ENCODE measurements at places on chromosomes 13 and 19.
A peak's percentile ranks its signal among the peaks of the same experiment; 100 is the strongest.

DNA sequence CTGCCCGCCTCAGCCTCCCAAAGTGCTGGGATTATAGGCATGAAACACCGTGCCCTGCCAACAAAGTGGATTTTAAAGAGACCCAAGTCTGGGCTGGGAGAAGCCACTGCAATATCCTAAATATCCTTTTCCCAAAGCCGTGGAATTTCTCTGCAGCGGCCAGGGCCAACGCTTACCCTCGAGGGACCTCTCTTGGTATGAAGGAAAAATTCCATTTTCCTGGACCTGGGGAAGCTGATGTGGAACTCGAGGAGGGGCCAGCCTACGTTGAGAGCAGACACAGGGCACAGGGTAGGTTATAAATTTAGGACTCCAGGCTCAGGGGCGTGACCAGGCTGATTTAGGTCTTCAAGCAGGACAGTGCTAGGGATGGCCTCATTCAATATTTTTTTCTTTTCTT, 17.7 kb upstream of the UPF1 start:
- no peak for DNase-seq

GRCh38 chr13:31880851-31881494, 141.6 kb downstream of the RXFP2 start:
- DNase-seq, result no peak

DNA sequence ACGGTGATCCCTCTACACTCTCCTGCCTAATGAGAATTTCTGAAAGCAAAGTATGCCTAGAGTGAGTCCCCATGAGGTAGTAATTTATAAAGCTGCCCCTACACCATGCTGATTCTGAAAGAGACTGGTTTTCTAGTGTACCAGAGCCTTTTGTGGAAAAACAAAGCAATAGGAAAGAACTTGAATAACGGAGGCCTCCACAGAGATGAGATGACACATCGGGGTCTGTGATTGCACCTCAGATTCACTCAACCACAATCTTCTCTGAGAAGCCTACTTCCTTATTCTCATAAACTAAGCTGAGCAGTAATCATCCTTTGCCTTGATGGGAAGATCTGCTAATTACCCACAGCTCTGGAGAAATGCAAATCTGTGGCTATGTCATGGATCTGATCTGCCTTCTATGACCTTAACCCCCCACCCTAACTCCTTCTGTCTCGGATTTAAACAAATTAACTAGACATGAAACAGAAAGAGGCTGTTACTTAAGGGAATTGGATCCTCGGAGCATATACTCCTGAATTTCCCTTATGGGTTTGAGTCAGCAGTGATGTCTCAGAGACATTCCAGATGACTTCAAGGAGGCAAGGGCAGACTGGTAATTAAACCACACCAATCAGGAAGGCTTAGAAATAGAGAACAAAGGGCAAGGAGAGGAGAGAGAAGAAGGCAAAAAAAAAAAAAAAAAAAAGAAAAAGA, 128.0 kb downstream of the DCT start:
- DNase-seq, result no peak

- DNase-seq, result no peak
Measured at GRCh38 chr13:76160961-76161925, 525.1 kb downstream of the LMO7 start.

- no peak for DNase-seq
Measured at GRCh38 chr19:50489461-50490011, 12.9 kb upstream of the GARIN5A start.

DNA sequence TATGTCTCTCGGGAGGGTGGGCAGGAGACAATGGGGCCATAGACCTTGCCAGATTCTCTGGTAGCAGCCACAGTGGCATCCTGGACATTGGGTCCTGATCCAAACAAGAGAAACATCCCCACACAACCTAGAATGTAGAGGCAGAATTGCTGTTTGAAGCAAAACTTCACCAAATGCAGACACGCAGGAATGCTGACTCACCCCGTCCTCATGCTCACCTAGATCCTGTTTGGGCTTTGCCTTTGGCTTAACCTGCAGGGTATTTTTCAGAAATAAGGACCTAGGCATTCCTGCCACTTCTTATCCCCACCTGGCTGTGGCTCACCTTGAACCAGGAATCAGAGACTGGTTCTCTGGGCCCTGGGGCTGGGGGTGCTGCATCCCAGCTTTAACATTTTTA, 7.3 kb downstream of the TBC1D17 start:
- DNase-seq, result no peak

- no peak for DNase-seq
Measured at GRCh38 chr19:2567580-2567979, 91.7 kb downstream of the GADD45B start.

DNA sequence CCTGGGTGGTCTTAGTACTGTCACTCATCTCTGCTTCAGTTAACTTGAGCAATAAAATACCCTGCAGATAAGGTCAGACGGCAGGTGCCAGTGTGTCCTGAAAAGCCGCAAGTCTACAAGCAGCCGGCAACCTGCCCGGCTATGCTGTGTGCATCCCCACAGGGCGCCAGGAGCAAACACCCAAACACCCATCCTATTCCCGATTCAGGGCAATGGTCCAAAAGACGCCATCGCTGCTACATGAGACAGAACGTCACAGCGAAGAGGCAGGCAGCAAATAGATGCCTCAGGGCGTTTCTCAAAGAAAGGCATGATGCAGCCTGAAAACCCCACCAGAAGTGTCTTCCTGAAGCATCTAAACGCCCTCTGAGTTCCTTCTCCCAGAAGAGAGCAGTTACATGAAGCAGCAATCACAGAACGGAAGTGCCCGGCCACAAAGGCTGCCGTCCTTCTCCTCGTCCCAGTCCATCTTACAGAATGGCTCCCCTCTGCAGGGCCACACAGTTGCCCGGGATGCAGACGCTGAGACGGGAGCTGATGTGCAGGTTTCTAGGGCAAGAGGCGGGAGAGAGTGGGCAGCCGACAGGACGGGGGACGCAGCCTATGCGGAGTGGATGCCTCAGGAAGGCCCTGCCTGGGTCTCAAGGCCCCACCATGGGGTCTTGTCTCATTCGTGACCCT, 35.1 kb downstream of the RASA3 start:
- no peak for DNase-seq

DNA sequence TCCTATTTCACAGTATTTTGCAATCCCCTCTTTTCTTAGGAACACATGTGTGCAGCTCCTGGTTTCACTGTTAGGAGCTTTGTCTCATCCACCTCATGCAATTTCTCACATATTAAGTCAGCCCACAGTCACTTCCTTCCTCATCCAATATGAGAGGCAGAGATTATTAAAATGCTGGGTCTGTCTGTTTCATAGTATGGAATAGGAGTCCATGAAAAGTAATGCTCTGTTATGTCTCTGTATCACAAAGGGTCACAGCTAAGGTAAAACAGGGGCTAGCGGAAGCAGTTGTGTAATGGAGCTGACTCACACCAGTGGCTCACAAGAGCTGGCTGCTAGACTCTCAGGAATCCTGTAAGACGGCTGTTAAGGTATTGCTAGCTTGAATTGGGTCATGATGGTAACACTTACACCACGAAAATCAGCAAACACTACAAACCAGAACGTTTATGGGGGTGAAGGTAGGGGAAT, 216.5 kb downstream of the EFNB2 start:
- no peak for DNase-seq

- no peak for DNase-seq
Measured at GRCh38 chr13:99399623-99399974, 92.4 kb upstream of the GPR183 start.

DNA sequence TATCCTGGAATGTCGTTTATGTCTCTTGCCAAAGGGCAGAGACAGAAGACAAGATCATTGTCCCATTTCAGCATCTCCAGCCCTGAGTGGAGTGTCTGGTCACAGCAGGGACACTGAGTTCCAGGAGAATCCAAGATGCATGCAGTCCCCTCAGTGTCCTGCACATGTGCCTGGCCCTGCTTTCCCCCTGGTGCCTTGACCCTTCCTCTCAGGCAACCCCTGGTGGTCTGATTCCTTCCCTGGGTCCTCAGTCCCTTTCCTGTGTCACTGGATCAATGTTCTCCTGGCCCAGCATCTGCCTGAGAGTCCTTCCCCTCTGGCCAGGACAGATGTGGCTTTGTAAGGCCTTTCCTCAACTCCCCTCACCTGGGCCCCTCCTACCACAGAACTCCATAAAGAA, 9.0 kb downstream of the CEACAM21 start:
- no peak for DNase-seq

DNA sequence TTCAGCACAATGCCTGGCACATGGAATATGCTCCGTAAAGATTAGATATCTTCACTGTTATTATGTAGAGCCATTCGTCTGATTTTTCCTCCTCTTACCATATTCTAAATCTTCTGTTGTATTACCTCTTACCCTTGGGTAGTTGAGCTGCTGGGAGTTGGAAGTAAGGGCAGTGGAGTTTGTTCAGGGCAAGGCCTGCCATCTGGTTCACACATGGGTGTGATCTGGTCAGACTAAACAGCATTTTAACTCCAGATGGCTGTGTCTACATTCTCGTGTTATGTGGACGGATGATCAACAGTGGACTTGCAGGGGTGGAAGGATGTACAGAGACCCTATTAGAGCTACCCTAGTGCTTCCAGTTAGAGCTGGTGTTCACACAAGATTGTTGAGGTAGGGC, 164.9 kb downstream of the ZIC5 start:
- no peak for DNase-seq

- peak; percentile 85 for DNase-seq
Measured at GRCh38 chr19:51158474-51159129, 16.5 kb downstream of the SIGLEC7 start.

DNA sequence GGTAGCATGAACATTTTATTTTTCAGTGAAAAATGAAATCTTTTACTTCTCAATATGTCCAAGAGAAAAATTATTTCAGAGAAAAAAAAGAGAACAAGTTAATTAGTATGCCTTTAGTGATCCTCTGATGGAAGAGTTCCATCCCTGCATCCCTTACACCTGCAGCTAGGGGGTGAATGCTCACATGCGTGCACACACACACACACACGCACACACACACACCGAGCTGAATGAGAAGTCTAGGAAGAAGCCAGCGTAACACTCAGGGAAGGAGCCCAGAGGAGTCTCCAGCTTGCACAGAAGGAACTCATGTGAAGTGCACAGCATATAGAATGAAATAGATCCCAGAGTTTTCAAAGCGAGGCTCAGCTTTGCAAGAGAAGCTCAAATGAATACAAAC, 510.5 kb downstream of the IRS2 start:
- no peak for DNase-seq

- DNase-seq, result no peak
Measured at GRCh38 chr19:48614436-48615230, at the start of gene FAM83E. TSS of gene FAM83E (minus strand) at chr19:48615076. CDS start at chr19:48613372, 1,704 bp downstream.
